Right atrium auricular region (tissue), 2 donors: ENCODE measurements at places on chromosomes 6 and 20. TPM values are rescaled to one million over a fixed set of nuclear protein-coding genes. Genes with fewer than 3 reads are reported as not detected.
A peak's percentile ranks its signal among the peaks of the same experiment; 100 is the strongest.

DNA sequence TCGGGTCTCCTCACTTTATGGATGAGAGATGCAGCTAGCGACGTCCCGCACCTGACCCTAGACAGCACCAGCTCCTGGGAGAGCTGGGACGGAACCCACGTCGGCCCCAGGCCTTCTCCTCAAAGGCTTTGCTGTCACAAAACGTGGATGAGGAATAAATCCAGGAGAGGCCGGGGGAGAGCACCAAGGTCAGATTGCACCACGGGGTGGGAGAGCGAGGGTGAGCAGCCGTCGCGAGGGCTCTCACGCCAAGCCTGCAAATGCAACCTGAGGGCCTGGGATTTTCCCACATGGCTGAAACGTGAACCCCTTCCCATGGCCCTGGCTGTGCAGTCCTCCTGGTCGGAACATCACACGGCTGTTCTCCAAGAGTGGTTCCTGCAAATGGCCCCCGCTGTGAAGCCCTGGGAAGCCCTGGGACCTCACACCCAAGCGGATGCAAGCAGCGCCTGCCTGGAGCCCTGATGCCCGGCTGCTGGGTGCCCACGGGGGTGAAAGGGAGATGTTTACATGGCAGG lies 45.3 kb downstream of the DLL1 start:
- H3K36me3 ChIP-seq: no peaks in the 10 kb centered on the region
- no peak overlapping the region for H3K4me3 ChIP-seq
- H3K27me3 ChIP-seq: no peaks in the 10 kb centered on the region

The SLC32A1 gene
- total RNA-seq: not detected

- no peak overlapping the region for H3K4me3 ChIP-seq
- H3K27ac ChIP-seq: no peak overlapping the region
- H3K27me3 ChIP-seq: no peaks in the 10 kb centered on the region
These were observed 19.5 kb downstream of the FHL5 start for GRCh38 chr6:96582436-96582835.

The TCEA2 gene
- 25.5 TPM for total RNA-seq

The LAMA4 gene
- total RNA-seq: 37.2 TPM

DNA sequence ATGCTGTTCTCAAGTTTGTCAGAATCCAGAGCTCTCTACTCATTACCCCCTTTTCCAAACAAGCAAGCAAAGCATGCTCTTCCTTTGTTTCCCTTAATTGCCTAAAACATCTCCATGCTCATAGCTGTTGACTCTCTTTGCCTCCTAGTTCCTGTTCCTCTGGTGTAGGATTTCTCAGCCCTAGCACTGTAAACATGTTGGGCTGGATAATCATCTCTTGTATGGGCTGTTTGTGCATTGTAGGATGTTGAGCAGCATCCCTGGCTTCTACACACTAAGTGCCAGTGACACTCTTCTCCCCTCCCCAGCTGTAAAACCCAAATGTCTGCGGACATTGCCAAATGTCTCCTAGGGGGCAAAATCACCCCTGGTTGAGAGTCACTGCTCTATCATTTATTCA lies 14.0 kb downstream of the PPARD start:
- no peak overlapping the region for H3K27ac ChIP-seq
- no peaks in the 10 kb centered on the region for H3K27me3 ChIP-seq
- no peak overlapping the region for H3K4me3 ChIP-seq
- H3K36me3 ChIP-seq: peaks cover 22% of the 10 kb centered on the region

DNA sequence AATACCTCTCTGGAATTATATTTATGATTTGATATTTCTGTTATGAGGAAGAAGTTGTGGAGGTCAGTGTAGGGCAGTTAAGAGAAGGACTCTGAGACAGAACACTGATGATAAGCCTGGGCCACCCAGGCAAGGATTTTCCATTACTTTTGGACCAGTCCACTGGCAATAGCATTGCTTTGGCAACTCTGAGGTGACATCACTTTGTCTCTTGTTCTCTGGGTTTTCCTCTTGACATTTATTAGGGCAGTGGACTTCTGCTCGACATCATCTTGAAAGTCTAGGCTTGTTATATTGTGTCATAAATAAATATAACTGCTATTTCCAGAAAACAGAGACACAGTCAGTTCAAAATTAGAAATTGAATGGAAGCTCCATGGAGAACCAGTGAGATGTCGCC lies 268.0 kb downstream of the SMOC2 start:
- H3K36me3 ChIP-seq: no peaks in the 10 kb centered on the region
- no peaks in the 10 kb centered on the region for H3K4me1 ChIP-seq
- H3K4me3 ChIP-seq: no peak overlapping the region
- peak; percentile 28 for DNase-seq

The BCAS1 gene
- not detected for total RNA-seq

- no peaks in the 10 kb centered on the region for H3K27me3 ChIP-seq
- H3K4me1 ChIP-seq: no peaks in the 10 kb centered on the region
- peak overlapping the region; percentile 82 for H3K27ac ChIP-seq
- DNase-seq: no peak
These were observed 8.2 kb upstream of the QKI start for GRCh38 chr6:163406366-163406765.

GRCh38 chr6:98036344-98036923 lies 753.4 kb upstream of the MMS22L start:
- no peaks in the 10 kb centered on the region for H3K36me3 ChIP-seq
- no peaks in the 10 kb centered on the region for H3K4me1 ChIP-seq

DNA sequence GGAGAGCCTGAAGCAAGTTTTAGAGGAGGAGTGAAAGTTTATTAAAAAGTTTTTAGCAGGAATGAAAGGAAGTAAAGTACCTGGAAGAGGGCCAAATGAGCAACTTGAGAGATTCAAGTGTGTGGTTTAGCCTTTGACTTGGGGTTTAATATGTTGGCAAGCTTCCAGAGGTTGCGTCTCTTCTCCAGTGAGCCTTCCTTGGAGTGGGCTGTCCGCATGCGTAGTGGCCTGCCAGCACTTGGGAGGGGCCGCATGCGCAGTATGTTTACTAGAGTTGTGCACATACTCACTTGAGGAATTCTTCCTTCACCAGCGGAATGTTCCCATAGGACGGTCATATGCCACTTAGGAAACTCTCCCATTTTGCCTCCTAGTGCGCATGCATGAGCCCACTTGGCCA lies 235.2 kb downstream of the ALDH8A1 start:
- no peak overlapping the region for H3K27ac ChIP-seq
- no peaks in the 10 kb centered on the region for H3K36me3 ChIP-seq
- peaks cover 19% of the 10 kb centered on the region for H3K4me1 ChIP-seq
- no peaks in the 10 kb centered on the region for H3K27me3 ChIP-seq
- H3K4me3 ChIP-seq: no peak overlapping the region
- DNase-seq: no peak

The RAET1L gene
- total RNA-seq: not detected

The CNKSR3 gene
- total RNA-seq: 16.8 TPM

- no peak for DNase-seq
- H3K36me3 ChIP-seq: no peaks in the 10 kb centered on the region
- H3K4me1 ChIP-seq: no peaks in the 10 kb centered on the region
- H3K27me3 ChIP-seq: no peaks in the 10 kb centered on the region
- H3K4me3 ChIP-seq: no peak overlapping the region
These were observed 237.7 kb upstream of the AGPAT4 start for GRCh38 chr6:161511447-161512095.

- no peaks in the 10 kb centered on the region for H3K36me3 ChIP-seq
- no peaks in the 10 kb centered on the region for H3K4me1 ChIP-seq
- H3K4me3 ChIP-seq: no peak overlapping the region
- no peak overlapping the region for H3K27ac ChIP-seq
These were observed 52.2 kb upstream of the CHRNA4 start for GRCh38 chr20:63413323-63413722.

DNA sequence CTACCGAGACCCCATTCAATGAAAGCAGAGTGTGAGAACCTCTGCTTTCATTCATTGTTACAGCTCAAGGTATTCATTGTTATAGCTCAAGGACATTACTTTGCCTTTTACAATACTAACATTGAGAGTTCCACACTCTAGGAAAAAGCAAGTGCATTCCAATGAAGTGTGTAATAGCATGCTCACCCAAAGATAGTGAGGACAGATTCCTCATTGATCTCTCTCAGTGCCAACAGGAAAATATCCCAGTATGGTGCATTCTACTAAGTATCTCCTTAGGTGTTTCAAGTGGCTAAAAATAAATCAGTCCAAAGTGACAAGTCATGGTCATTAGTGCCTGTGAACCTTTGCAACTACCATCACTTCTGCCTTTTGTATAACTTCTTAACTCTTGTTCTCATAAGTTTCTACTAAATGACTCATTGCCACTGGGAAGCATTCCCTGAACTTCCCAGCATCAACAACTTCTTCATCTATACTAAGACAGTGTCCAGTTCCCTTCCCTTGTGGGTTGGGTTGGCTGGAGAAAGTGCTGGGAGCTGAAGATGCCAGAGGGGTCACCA lies 140.7 kb upstream of the STXBP5 start:
- H3K4me1 ChIP-seq: no peaks in the 10 kb centered on the region
- DNase-seq: no peak
- H3K27ac ChIP-seq: no peak overlapping the region

- no peaks in the 10 kb centered on the region for H3K4me1 ChIP-seq
- no peak overlapping the region for H3K27ac ChIP-seq
- no peaks in the 10 kb centered on the region for H3K27me3 ChIP-seq
These were observed 32.3 kb upstream of the AFDN start for GRCh38 chr6:167794161-167795157.

The BLOC1S5 gene
- 7.8 TPM for total RNA-seq

DNA sequence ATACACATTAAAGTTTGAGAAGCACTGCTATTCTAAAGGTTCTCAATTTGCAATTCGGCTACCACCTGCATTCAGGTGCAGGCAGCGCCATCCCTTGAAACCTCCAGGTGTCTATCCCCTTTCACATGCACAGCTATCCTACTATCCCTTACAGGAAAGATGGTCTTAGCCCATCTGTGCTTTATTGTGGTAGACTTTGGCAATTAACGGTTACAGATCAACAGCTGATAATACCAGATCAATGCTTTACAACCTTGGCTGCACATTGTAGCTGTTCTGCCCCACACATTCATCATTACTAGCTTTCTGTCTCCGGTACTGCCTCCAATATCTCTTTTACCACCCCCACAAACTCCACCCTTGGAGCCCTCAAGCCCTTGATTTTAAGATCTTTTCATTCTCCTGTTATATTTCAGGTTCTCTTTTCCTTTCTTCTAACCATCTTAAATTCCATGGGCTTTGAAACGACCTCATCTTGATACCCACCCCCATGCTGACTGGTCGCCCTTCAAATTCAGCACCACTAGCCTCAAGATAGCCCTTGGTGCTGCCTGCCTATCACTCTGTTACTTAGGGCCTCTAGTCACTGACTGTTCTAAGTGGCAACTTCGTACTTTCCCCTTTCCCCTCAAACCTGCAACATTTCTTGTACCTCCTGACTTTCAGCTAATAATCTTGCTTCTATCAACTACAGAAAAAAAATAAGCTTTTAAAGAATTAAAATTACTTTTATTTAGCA lies 50.8 kb downstream of the SPTLC3 start:
- no peak overlapping the region for H3K27ac ChIP-seq
- no peak overlapping the region for H3K4me3 ChIP-seq
- no peaks in the 10 kb centered on the region for H3K36me3 ChIP-seq
- DNase-seq: no peak
- H3K27me3 ChIP-seq: no peaks in the 10 kb centered on the region
- no peaks in the 10 kb centered on the region for H3K4me1 ChIP-seq

DNA sequence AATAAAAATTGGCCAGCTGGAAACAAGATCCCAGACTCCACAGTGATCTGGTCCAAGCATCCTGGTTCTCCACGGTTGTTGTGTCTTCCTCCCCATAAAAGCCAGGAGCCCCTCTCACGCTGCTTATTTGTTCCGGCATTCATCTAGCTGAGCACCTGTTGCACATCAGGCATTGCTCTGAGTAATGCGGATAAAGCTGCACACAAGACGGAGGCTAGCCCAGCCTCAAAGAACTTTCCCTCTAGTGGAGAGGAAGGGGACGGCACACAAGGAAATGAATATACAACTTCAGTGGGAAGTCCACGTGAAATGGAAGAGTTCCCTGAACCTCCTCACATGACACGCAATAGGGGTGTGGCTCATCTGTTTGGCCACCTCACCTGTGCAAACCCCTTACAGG lies 30.3 kb upstream of the NXT1 start:
- H3K27ac ChIP-seq: no peak overlapping the region
- H3K4me1 ChIP-seq: no peaks in the 10 kb centered on the region
- DNase-seq: no peak
- no peak overlapping the region for H3K4me3 ChIP-seq
- no peaks in the 10 kb centered on the region for H3K36me3 ChIP-seq

The BHLHE23 gene
- not detected for total RNA-seq

DNA sequence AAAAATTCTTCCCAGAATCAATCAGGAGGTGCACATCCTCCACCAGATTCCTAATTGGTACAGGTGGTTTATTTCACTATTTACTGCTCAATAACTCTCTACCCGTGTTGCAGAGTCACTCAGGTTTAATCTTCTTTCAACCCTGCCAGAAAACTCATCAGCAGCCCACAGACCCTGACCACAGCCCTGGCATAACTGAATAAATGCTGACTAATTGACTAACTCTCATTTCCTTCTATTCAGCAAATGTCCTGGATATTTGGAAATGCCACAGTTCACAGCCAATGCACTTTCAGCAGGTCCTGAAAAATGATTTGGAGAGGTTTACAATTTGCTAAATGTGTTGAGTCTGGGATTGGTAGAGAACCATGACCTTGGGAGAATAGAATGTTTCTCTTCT lies 62.3 kb downstream of the TRMT6 start:
- H3K27ac ChIP-seq: peak overlapping the region; percentile 97
- no peaks in the 10 kb centered on the region for H3K36me3 ChIP-seq
- H3K27me3 ChIP-seq: no peaks in the 10 kb centered on the region
- H3K4me3 ChIP-seq: no peak overlapping the region
- no peak for DNase-seq
- peaks cover 11% of the 10 kb centered on the region for H3K4me1 ChIP-seq

GRCh38 chr6:118918329-118918725 lies 16.6 kb downstream of the MCM9 start:
- H3K4me1 ChIP-seq: no peaks in the 10 kb centered on the region
- no peak overlapping the region for H3K27ac ChIP-seq
- no peak overlapping the region for H3K4me3 ChIP-seq
- peaks cover 61% of the 10 kb centered on the region for H3K36me3 ChIP-seq
- DNase-seq: no peak

The RHAG gene
- total RNA-seq: 2.0 TPM

DNA sequence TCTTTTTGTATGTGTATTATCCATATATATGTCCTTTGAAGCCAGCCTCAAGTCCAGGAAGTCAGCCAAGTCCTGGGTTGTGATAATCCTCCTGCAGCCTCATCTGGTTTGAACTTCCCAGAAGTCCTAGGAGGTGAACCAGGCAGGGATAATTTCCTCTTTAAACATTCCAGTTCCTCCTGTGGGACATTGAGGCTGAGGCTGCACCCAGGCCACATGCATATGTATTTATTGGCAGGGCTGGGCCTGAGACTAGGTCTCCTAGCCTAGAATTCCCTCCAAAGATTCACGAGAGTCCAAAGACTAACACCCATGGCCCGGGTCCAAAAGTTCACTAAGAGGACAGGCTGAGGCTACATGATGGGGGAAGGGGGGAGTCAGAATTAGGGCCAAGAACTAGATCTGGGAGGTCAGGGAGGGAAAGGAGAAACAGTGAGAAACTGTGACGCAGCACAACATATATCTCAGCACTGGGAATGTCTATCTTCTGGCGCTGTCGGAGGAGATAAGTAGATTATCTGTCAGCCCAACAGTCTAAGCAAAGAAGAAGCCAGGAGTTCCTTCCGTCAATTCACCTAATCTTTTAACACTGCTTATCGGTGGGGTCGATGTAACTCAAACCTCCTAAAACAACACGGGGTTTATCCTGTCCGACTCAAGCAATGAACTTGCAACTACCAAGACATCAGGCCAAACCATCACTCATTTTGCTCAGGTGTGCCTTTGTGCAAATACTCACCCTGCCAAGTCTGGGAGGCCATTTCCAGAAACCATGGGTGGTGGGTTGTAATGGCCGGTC lies 43.3 kb downstream of the SNX5 start:
- no peak for DNase-seq
- H3K4me3 ChIP-seq: no peak overlapping the region
- no peaks in the 10 kb centered on the region for H3K27me3 ChIP-seq
- no peaks in the 10 kb centered on the region for H3K36me3 ChIP-seq
- H3K4me1 ChIP-seq: no peaks in the 10 kb centered on the region
